ENCODE measurements at places on chromosomes 12 and 14.
A peak's percentile ranks its signal among the peaks of the same experiment; 100 is the strongest.

- no peak for ATAC-seq
These were observed 8.0 kb downstream of the GLIPR1 start for GRCh38 chr12:75488553-75488952.

DNA sequence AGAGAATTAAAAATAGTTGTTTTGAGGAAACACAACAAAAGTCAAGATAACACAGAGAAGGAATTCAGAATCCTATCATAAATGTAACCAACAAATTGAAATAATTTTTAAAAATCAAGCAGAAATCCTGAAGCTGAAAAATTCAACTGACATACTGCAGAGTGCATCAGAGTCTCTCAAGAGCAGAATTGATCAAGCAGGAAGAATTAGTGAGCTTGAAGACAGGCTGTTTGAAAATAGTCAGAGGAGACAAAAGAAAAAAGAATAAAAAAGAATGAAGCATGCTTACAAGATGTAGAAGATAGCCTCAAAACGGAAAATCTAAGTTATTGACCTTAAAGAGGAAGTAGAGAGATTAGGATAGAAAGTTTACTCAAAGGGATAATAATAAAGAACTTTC lies 65.8 kb upstream of the PPP2R5C start:
- no peak for ATAC-seq

DNA sequence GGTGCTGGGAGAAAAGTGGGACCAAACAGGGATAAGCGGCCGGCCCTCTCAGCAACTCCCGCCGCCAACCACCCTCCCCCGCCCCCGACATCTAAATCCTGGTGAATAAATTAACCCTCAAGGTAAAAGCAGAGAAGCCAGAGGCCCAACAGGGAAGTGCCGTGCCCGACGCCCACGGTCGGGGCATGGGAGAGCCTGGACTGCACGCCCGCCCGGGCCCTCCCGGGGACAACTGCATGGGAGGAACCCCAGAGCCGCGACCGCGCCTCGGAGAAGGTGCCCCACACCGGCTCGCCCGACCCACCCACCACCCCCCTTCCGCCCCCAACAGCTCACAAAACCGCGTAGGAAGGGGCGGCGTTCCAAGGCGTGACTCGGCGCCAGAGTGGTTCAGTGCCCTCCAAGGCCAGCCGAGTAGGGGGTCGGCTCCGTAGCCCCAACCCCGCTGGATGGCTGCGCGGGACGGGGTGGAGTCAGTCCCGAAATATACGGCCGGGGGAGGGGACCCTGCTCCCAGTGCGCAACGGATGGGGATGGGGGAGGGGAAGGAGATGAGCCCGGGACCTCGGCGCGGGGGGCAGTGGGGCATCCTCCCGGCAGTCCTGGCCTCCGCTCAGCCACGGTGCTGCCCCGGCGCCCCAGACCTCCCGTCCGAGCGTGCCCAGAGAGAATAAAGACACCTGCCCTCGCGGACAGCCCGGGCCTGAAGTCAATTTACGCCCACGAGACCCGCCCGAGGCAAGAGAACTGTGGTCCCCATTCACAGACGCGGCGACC lies 732 bp downstream of the SLC25A29 start:
- peak; percentile 12 for ATAC-seq

DNA sequence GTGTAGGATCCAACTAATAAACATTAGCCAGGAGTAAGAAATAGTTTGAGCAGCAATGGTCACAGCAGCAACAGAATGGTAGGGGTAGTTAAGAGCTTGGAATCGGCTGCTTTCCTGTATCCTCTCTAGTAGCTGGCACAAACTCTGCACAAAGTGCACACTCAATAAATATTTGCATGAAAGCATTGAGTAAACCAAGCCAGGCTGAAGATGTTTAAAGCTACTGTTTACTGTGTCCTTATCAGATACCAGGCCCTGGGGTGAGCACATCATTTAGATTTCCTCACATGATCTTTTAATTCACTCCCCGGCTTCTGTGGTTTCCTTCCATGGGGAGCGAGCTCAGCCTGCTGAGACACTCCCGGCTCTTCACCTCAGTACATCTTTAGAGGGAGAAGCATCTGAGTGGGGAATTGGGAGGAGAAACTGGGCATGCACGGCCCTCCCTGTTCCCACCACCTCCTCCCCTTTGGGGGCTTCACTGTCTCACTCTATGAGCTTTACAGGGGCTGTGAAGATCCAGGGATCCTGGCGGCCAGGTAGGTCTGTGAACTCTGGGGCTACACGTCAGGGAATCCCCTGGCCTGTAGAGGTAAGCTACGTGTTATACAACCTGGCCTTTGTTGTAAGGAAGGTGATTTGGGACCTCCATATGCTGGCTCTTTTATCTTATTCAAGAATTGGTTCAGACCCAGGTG lies 107.2 kb upstream of the VASH1 start:
- no peak for ATAC-seq

DNA sequence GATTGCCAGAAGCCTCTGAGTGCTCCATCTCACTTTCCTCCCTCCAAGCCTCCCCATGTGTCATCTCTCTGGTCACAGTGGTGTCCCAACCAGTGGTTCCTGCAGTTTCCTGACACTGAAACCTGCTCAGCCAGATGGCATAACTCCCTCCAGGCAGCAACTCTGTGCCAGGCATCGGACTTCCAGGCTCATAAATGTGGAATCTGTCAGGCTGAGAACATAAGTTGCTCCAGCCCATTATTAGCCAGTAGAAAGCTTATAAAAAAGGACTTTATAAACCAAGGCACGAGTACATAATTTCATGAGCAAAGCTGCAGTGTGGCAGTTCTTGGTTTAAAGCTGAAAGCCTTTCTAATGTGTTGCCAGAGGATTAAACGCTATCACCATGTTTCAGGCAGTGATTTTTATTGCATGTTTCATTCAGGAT lies 194.3 kb downstream of the DACT1 start:
- no peak for ATAC-seq

DNA sequence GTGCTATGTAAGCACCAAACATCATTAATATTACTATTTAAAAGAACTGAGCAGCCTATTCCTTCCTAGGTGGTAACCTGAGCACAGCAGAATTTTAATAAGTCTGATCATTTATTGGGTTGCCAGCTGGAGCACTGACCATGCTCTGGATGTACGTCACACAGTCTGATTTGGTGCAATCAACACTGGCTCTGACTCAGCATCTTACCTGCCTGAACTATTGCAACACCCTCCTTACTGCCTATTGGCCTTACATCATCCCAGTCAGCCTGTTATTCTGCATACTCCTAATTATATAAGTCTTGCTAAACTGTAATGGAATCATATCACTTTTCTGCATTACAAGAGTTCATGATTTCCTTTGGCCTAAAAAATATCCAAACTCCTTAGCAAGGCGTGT lies 149.7 kb downstream of the PTPRO start:
- ATAC-seq, result no peak

DNA sequence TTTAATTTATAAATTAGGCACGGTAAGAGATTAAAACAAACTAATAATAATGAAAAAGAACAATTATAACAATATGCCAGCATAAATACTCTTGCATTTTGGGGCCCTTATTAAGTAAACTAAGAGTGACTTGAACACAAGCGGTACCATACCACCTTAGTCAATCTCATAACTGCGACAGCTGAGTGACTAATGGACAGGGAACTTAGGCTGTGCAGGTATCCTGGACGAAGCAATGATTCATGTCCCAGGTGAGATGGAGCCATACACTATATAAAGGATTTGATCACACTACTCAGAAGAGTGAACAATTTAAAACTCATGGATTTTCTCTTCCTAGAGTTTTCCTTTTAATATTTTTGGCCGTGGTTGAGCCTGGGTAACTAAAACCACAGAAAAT lies 4.3 kb downstream of the KLRC4 start:
- ATAC-seq, result no peak

DNA sequence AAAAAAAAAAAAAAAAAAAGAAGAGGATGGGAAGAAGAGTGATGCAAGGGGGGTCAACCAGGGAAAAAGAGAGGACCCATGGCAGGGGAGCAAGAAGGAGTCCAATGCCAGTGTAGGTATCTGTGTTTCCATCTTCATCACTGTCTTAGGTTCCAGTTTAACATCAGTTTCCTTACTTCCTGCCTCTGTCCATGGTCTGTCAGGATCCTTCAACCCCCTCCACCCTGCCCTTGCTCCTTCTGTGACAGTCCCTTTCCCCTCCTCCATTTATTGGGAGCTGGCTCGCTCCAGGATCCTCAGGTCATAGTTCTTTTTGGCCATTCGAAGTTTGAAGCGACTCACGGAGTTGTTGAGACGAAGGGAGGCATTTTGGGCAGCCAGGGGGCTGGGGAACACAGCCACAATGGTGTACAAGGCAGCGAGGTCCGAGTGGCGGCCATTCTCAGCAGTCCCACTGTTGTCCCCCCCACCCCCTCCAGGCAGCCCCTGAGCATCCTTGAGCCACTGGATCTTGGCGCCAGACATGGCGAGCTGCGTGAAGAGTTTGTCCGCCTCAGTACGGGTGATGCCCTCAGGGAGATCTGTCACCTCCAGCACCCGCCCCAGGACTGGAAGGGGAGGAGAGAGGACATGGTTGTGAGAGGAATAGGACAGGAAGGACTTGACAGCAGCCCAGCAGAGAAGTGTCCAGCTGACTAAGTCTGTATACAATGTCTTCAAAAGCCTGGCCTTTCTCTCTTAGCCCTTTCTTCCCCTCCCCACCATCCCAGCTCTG lies 3.7 kb upstream of the STAC3 start:
- no peak for ATAC-seq

- ATAC-seq, result no peak
These were observed 21.1 kb upstream of the TTC7B start for GRCh38 chr14:90837355-90837754.

GRCh38 chr12:92070864-92071445 lies 74.7 kb downstream of the BTG1 start:
- ATAC-seq, result no peak

DNA sequence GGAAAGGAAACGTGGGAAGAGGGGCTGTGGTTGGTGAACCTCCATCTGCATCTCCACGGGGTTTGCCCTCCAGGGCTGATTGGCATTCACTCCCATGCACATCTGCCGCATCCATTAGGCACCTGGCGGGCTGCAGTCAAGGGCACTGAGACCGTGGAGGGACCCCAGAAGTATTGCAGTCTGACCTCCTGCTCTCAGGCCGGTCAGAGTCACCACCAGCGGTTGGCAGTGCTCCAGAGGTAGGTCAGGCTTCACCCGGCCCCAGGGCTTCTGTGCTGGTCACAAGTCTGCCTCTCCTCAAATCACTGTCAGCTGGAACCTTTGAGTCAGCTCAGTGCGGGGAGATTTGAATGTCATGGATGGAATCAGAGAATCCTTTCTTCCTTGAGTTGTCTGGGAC lies 132.3 kb downstream of the PAPOLA start:
- ATAC-seq, result no peak

- ATAC-seq, result peak; percentile 87
These were observed at the start of gene HELB for GRCh38 chr12:66301944-66302826. TSS of gene HELB (plus strand) at chr12:66302493. CDS start at chr12:66302604, 111 bp downstream.

DNA sequence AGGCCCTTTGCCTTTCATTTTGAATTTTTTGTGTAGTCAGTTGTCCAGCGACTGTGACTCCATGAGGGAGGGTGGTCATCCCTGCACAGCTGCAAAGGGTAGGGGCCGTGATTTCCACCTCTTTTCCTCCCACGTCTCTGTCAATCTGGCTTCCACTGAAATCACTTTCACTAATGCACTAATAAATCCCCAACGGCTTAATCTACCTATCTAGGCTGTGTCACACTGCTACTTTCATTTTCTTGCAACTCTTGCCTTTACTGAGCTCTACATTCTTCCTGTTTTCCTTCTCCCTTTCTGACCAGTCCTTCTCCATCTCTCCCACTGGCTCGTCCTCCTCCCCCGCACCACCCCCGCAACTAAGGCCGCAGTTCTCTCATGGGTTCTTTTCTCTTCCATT lies 212.3 kb upstream of the FOXN3 start:
- no peak for ATAC-seq

- ATAC-seq, result no peak
These were observed 45.8 kb upstream of the LALBA start for GRCh38 chr12:48615681-48616080.

- ATAC-seq, result no peak
These were observed 91.9 kb downstream of the SLC8A3 start for GRCh38 chr14:70096866-70097265.

DNA sequence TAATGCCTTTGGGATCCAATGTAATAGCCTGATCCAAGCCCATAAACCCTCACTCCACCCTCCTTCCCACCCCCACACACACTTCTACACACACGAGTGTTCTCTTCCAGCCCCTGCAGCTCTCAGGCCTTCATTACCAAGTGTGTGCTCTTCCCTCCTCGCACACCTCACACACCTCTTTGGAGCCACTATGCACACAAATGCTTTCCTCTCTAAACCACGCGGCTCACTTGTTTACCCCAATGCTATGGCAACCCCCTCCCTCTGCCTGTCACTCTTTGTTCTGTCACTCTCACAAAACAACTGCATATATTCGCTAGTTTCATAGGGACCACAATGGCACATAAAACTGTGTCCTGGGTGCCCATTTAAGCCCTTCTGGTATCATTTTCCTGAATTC lies 35.1 kb downstream of the PPP2R5E start:
- ATAC-seq, result no peak

DNA sequence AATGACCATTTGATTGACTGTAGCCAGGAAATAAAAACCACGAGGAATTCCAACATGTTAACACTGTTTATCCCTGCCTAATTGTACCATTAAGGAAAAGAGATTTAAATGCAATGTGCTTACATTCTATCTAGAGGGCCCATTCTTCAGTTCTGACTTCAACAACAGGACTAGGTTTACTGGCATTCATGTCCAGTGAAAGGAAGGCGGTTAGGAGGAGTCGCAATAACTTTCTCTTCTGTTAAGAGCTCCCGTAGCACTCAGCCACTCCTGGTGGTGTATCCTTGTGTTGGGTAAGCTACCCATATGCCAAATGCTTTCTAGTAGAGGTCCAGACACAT lies 154.7 kb downstream of the STXBP6 start:
- no peak for ATAC-seq

DNA sequence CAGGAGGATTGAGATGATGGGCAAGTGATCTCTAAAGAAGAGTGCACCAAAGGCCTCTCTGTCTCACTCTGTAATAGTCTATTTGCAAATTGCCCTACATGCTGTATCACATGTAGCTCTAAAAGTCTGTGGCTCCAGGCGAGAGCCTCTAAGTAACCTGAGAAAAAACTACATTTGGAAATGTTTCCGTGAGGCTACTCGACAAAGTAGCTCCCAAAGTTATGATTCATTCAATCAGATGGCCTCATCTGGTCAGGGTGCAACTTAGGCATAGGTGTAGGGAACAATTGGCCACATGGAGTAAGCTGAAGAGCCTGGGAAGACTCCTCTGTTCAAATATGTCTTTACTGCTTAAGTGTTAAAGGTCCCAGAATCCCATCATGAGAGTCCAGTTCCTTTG lies 155.4 kb upstream of the PLEKHG7 start:
- no peak for ATAC-seq

- ATAC-seq, result no peak
These were observed 934.6 kb downstream of the VRK1 start for GRCh38 chr14:97731800-97732199.

GRCh38 chr14:101601606-101602465 lies 40.5 kb downstream of the DIO3 start:
- no peak for ATAC-seq

DNA sequence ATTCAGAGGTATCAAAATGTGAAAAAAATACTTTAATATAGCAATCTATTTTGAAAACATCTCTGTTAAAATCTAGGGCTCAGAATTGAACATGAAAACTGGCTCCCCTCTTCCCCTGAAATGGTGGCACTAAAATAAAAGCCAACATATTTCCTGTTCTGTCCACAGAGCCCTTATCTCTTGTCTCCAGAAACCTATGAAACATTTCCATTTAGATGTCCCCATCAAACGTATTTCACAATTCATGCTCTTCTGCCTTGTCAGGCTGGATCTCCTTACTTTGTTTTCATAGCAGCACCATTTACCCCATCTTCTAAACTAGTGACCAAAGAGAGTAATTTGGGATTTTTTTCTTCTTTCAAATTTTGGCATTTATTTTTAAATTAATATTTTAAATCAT lies 42.4 kb downstream of the PDE3A start:
- no peak for ATAC-seq

Data from activated T-helper 17 cell treated with anti-CD3 and anti-CD28 coated beads, Interleukin-2, amount 50 U/mL, for 72 hours (primary cell).